ENCODE measurements at places on chromosomes 12 and 14. TPM values are rescaled to one million over a fixed set of nuclear protein-coding genes. Genes with fewer than 3 reads are reported as not detected.
A peak's percentile ranks its signal among the peaks of the same experiment; 100 is the strongest.

DNA sequence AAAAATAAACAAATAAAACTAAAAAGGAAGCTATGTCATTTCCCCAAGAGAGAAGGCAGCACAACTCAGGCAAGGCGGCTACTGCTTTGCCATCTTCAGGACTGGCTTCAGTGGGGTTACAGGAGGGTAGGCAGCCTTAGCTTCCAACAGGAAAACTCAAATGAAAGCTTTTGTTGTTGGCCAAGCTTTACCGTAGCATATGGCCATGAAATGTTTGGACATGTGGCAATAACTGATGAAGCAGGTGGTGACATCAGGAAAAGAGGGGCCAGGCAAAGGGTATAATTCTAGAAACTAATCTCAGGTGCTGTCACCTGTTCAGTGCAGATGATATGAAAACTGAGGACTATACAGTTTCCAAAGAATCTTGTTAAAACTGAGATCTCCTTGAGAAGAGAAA is 22.8 kb upstream of the NPFF start:
- no peak for DNase-seq

- DNase-seq = no peak
Observed at GRCh38 chr12:100151769-100152168, 9.1 kb upstream of the BLTP3B start.

DNA sequence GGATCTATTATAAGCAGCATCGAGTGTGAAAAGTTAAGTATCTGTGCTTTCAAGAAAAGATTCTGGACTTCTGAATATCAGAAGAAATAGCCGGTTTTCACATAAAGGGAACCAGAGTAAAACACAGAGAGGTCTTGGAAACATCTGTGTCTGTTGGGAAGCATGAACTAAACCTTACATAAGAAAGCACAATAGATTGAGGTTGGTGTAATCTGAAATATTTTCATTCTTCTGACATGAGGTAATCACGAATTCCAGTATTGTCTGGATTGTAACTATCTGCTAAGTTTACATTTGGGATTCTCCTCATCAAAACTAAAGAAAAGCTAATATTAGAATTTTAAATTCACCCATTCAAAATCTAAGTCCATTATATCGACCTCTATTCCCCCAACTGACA is 161.3 kb downstream of the CPNE8 start:
- no peak for DNase-seq

GRCh38 chr12:67893022-67893580 is 96.1 kb upstream of the IFNG-AS1 start:
- no peak for DNase-seq

DNA sequence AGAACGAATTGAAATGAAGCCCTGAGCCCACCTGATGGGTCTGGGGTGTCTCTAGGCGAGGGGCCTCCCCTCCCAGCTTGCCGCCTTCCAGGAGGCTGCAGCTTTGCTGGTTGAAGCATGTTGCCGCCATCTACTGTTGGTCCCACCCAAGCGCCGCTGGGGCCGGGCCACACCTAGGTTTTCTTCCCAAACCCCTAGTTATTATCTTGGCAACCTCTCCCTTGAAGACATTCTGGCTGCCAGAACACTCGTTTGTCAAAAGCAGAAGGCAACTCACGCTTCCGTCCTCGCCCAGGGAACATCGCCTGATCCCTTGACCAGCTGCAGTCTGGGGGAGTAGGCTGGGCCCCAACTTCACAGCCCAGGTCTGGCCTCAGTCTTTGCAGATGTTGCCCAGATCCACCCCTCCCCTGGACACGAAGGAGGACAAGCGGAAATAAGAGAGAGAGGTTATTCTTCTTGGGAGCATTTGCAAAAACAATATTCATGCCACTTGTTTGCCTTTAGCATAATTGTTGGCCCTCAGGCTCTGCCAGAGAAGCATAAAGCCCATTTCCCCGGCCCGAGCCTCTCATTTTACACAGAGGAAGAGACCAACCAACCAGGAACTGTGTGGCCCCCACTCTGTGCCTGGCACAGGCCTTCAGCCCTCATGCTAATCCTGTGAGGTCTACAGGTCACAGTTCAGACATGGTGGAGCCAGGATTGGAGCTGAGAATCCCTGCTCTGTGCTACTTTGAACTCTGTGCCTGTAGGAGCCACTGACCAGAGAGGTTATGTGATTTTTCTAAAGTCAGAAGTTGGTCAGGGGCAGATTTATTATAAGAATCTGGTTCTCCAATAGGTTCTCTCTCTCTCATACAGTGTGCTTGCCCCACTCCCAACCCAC is 6.8 kb downstream of the EMP1 start:
- DNase-seq = peak; percentile 75

DNA sequence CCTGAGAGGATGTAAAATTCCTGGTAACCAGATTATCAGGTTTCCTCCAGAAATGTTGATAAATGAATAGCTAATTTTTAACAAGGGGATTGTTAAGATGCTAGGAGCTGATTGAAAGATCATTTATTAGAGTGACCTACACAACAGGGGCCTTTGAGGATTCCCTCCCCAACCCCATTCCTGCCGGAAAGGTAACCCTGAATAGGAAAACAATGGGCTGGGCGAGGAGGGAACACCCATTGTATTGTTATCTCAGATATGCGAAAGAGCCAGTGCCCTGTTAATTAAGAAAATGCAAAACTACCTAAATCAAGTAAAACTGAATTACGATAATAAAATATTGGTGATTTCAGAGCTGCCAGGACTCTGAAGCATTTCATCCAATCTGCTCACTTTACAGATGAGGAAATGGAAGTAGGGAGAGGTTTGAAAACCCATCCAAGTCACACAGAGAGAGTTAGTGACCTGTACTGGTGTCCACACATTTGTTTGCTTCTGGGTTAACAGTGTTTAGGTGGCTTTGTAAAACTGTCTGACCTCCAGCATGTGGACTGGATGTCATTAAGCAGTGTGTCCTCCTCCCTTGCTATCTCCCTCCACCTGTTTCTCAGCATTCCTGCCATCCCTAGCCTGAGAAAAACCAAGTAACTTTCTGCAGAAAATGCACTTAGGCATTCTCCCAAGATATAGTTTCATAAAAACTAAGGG is 214.8 kb downstream of the TTC6 start:
- no peak for DNase-seq

DNA sequence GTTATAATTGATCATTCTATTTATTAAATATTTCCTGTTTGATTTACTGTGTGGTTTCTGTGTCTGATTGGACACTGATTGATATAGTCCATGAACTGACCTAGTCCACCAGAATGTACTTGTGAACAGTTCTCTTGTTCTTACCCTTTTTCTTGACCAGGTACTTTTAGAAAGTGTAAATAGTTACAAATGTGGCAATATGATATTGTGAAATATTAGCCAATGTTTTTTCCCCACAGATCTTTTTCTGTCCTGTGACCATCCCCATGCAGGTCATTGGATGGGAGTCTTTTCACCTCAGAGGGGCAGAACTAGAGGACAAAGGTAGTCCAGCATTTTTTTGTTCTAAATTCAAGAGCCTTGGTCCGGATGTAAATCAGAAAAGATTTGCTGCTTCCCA is 8.3 kb upstream of the CRY1 start:
- no peak for DNase-seq

- DNase-seq = no peak
Observed at GRCh38 chr14:96827290-96827689, 30.1 kb downstream of the VRK1 start.

DNA sequence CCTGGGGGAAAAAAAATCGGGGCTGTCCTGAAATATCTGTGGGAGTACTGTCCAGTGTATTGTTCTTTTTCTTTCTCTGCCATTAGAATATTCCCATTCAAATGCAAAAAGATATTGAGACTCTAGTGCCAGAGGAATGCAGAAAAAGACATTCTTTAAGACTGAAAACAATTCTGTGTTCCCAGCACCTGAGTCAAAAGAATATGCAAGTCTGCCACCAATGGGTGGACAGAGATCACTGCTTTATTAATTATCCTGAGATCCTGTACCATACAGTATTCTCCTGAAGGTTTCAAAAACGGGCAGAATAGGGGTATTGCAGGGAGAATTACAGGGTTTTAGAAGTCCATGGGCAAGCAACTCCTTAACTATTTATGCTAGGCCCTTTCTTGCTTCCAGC is 361.8 kb downstream of the C12orf50 start:
- DNase-seq = no peak

DNA sequence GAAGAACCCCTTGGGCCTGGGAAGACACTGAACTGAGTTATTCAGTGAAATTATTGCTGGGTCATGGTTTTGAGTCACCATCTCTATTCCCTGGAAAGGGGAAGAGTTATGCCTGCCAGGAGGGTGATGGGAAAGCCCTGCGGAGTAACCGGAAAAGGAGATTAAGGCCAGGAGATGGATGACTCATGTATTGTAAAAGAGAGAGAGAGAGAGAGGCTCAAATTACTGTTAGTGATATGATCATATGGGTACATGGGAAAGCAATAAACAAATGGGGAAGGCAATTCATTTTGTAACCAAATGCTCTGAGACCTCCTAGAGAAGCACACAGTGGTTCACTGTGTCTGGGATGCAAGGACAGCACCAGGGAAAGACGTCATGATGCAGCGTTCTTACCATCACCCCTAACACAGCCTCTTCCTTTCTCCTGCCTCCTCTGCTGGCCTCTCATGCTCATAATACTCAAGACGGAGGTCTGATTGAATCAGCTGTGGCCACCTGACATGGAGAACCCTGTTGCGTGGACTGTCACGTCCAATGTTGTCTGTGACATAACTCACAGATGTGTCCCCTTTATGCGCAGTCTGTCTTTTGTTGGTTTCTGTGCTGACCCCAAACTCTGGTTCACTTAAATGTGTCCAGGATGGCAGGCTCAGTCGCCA is 243.7 kb downstream of the TMEM132D start:
- no peak for DNase-seq

- no peak for DNase-seq
Observed at GRCh38 chr12:49930515-49931288, 19.8 kb upstream of the AQP2 start.

DNA sequence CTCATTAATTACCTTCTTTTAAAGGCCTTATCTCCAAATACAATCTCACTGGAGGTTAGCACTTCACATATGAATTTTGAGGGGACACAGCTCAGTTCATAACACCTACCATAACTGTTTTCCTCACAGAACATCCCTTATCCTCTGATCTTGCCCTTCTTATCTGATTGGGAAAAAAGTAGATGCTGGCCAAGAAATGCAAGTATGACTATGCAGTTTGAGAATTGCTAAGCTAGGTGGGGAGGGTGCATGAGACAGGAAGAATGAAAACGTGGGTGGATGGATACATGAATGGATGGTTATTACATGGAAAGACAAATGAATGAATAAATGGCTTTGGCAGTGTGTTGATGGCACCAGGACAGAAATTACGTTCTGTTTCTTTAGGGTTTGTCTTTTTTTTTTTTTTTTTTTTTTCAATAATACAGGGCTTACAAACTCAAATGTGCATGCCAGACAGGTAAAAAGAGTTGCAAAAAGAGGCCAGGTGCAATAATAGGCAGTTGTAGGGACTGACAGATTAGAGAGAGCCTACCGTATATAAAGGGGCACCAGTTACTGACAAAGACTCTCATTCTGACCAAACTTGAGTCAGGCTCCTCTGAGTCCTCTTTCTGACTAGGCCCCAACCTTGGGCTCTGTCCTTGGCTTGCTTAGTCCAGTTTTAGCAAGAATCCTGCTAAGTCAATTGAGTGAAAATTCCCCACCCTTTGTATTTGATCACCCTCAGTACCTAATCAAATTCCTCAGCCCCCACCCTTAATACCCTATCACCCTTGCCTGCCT is 304.9 kb downstream of the ZFP36L1 start:
- no peak for DNase-seq

DNA sequence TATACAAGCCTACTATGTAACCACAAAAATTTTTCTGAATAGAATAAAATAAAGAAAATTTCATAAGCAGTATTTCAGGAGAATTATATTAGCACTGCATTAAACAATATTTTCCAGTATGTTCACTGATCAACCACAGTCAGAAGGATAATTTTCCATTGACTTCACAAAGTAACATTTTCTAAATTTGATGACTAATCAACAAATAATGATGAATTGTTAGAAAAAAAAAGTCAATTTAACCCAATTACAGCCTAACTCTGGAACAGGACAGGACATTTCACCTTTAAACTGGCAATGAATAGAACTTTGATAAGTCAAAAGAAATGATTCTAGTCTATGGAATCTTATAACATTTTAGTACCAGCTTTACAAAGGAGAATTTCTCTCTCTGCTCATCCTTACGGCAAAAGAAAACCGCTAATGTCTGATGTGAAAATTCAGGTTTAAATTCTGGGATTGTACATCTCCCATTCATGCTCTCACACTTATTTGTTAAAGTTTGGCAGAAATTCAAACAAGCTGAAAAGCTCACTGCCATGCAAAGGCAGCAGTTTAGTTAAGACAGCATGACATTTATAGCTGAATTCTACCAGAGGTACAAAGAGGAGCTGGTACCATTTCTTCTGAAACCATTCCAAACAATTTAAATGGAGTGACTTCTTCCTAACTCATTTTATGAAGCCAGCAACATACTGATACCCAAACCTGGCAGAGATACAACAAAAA is 84.5 kb downstream of the MDGA2 start:
- no peak for DNase-seq

- no peak for DNase-seq
Observed at GRCh38 chr14:58783792-58784511, 146.2 kb downstream of the DACT1 start.

DNA sequence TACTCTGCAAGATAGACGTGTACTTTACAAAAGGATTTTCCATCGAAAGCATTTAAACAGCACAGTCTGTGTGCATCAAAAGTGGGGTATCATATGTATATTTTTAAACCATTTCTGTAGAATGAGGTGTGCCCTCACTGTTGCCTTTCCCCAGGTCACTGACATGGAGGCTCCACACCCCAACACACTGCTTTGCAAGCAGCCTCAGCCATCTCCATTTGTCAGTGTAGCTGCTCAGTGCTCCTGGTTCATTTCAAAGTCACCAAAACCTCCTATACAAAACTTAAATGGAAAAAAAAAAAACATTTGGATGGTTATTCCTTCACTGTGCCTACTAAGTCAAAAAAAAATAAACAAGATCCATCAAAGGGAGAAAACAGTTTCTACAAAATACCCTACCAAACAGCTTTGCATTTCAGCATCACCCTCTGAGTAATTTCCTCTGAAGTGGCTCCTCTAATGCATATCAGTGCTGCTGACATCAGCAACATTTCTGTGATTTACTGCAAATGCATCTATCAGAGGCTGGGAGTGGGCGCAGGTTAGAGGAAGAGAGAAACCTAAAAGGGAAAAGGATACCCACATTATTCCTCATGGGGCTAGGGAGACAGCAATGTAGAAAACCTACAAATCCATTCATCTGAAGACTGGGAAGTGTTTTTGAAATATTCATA is 46.0 kb downstream of the KCNK10 start:
- DNase-seq = no peak

DNA sequence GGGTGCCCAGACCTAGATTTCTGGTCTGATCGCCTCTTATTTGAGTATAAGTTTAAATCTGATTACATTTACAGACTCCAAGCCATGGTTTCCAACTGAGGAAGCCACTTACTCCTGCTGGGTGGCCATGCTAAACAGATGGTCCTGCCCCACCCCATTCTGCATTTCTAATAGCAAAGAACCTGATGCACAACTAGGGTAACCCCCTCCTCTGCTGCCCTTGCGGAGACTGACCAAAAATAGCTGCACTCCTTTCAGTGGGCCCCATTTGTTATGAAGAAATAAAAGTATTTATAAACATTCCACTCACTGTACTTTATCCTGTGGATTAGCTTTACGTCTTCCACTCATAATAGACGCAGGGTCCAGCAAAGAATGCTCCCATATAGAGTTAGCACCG is 6.8 kb downstream of the GIT2 start:
- no peak for DNase-seq

GRCh38 chr12:124636138-124636978 is 68.9 kb upstream of the NCOR2 start:
- no peak for DNase-seq

The POLE2 gene
- total RNA-seq = 2.0 TPM

The TAS2R7 gene
- not detected for total RNA-seq

The KRT73 gene
- not detected for total RNA-seq

The RNASE1 gene
- 357 TPM for total RNA-seq

The BCL11B gene
- total RNA-seq = 0.85 TPM

The LRFN5 gene
- 10.9 TPM for total RNA-seq
